PC-3 (cell line): ENCODE measurements at places on chromosomes 16 and 17. TPM values are rescaled to one million over a fixed set of nuclear protein-coding genes. Genes with fewer than 3 reads are reported as not detected.

GRCh38 chr16:48075398-48075797 is 80.4 kb downstream of the ABCC12 start:
- DNase-seq = peak; percentile 42

GRCh38 chr17:12709063-12709462 is 43.4 kb downstream of the MYOCD start:
- no peak for DNase-seq

GRCh38 chr17:42754782-42755181 is 6.2 kb upstream of the RAMP2 start:
- peak; percentile 70 for DNase-seq

GRCh38 chr16:17470182-17470907 is 415 bp downstream of the XYLT1 start:
- no peak for DNase-seq

DNA sequence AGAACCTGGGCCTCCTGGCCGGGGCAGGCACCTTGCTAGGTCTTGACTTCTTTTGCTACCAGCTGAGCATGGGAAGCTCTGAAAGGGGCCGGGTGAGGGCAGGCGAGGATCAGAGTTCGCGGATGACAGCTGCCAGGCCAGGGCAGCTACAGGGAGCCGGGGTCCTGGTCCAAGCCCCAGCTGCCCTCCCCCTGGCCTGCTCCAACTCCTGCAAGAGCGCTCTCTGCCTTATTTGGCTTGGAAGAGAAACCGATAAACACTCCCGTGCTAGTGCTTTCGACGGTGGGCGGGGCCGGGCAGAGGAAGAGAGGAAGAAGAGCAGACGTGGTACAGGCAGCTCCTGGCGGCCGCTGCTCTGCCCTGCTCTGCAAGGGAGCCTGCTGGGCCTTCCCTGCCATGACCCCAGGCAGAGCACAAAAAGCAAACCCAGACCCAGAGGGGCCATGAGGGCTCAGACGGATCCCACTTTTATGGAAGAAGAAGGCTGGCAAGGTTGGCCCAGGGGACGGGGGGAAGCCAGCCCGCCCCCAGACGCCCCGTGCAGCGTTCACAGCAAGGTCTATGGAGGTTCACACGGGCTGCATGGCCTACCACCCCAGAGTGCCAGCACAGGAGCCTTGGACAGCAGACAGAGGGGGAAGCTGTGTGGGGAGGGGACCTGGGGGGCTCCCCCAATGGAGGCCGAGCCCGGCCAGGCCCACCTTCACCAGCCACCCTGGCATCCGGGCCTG is 25.6 kb downstream of the PIEZO1 start:
- DNase-seq = no peak

GRCh38 chr17:72967277-72967970 is 125.1 kb downstream of the SLC39A11 start:
- no peak for DNase-seq

DNA sequence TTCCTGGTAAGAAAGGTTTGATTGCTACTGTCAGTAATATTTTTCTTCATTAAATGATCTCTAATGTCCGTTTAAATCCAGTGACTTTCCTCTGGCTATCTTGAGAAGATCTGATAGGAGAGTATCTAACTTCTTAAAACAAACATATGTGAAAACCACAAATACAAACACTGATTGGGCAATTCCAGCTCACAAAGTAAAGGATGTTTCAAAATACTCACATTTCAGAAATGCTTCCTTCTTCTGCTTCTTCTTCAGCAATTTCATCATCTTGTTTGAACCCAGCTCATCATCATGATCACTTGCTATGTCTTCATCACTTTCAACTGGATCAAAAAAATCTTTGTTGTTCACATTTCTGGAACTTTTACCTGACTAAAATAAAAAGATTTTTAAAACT is 64.3 kb upstream of the RBL2 start:
- peak; percentile 29 for DNase-seq

GRCh38 chr16:88131256-88131655 is 180.0 kb downstream of the BANP start:
- no peak for DNase-seq

- DNase-seq = peak; percentile 6
Observed at GRCh38 chr17:1561420-1562175, 994 bp downstream of the PITPNA start.

DNA sequence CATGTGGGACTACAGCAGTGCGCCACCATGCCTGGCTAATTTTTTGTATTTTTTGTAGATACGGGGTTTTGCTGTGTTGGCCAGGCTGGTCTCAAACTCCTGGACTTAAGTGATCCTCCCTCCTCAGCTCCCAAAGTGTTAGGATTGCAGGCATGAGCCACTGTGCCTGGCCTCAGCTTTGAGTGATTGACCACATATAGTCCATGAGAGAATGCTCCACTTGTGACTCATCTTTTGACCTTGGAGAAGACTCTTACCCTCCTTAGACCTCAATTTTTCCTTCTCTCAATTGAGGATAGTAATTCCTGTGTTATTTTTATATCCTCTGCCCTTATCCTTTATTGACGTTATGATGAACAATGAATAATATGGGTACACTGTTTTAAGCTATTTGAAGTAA is 30.9 kb upstream of the DUSP14 start:
- DNase-seq = peak; percentile 70

DNA sequence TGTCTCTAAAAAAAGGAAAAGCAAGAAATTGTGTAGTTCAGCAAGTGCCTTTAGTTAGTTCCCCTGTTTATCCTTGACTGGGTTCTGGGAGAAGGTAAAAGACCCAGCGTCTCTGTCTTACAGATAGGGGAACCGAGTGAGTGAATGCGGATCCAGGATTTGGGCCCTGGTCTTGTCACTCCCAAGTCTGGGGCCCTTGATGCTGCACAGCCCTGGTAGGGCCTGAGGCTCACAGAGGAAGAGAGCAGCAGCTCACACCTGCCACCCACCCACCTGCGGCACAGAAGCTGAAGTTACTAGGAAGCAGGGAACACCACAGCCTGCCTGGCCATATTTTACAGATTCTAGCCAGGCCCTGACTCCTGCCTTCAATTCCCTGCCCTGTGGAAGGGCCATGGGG is 22.2 kb downstream of the LASP1 start:
- no peak for DNase-seq

- DNase-seq = peak; percentile 30
Observed at GRCh38 chr17:17682293-17682736, 1.1 kb downstream of the RAI1 start.

GRCh38 chr16:18969050-18969854 is 14.5 kb upstream of the TMC7 start:
- peak; percentile 78 for DNase-seq

GRCh38 chr17:45372325-45372869 is 55.6 kb upstream of the MAP3K14 start:
- peak; percentile 43 for DNase-seq

DNA sequence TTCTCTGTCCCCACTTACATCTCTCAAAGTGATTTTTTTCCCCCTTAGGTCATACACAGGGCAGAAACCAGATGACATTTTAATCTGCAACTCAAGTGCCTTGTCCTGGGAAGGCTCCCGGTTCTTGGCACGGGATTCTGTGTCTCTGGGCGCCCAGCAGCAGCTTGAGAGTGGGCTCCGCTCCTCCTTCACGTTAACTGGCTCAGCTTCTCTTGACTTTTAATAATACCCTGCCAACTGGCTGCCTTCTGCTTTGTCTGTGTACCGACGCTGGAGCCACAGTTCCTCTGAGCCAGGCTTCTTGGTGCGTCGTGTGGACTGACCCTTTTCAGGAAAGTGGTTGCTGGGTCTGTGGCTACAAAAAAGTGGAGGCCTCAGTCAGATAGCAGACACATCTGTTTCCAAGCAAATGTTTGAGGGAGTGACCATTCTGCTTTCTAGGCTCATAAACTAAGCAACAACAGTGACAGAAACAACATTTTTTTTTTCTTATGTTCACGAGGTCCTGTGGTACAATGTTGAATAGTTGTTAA is 64.9 kb downstream of the IRF8 start:
- no peak for DNase-seq

- DNase-seq = no peak
Observed at GRCh38 chr17:29043539-29044145, 701 bp downstream of the PIPOX start.

DNA sequence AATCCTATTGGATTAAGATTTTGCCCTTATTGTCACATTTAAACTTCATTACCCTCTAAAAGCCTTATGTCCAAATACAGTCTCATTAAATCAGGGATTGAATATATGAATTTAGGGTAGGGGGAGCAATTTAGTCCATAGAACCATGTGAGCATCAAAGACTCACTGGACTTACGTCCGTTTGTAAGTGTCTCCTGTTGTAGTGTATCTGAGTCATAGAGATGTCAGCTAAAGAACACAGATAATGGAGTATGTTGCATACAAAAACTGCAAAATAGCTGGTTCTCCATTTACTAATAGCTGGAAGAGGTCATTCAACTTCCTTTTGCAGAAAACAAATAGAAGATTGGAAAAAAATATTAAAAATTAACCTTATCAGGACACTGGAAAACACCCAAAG is 599.1 kb upstream of the SOX9 start:
- no peak for DNase-seq

DNA sequence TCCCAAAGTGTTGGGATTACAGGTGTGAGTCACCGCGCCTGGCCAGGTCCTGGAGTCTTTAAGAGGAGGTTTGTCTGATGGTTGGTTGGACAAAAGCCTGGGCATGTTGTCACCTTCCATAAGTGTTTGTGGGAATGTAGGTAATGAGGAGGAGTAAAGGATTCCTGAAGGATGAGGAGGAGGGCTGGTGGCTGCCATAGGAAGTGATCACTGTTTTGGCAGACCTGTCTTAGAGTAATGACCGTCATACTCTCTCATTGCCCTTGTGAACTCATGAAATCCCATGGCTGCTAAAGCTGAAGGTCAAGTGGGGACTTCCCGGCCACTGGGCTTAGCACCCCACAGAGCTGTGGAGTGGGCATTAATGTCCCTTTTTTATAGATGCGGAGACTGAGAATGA is 40.5 kb downstream of the TENT4B start:
- DNase-seq = no peak

GRCh38 chr17:55567240-55568214 is 56.3 kb upstream of the SMIM36 start:
- DNase-seq = no peak

DNA sequence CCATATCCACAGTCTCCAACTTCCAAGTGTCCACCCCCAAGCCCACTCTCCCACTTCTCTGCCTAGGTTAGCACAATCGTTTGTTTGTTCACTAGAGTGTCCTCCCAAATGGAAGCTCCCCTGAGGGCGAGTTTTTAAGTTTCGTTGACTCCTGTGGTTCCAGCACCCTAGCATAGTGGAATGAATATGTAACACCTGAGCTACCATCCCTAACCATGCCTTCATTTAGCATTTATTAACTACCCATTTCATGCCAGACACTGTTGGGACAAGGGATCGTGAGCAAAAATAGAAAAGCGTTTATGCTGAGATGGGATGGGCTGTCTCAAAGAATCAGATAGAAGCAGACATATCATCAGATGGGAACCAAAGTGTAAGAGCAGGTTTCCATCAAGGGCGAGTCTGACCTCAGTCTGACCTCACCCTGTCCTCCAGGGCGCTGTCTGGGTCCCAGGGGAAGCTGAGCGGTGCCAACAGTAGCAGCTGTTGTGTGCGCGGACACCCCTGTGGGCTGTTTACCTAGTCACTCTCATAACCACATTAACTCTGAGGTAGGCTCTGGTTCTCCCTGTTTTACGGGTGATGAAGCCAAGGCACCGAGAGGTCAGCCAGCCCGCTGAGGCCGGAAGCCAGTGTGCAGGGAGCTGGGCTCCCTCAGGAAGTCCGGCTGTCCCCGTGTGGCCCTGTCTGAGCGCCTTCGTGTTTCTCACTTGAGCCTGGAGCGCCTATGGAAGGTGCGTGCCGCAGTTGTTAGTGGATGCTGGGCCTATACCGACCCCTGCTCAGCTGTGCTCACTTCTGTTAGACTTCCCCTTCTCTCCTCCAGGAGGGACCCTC is 6.2 kb downstream of the CNP start:
- peak; percentile 80 for DNase-seq

- no peak for DNase-seq
Observed at GRCh38 chr17:21212826-21213637, 929 bp downstream of the TMEM11 start.

DNA sequence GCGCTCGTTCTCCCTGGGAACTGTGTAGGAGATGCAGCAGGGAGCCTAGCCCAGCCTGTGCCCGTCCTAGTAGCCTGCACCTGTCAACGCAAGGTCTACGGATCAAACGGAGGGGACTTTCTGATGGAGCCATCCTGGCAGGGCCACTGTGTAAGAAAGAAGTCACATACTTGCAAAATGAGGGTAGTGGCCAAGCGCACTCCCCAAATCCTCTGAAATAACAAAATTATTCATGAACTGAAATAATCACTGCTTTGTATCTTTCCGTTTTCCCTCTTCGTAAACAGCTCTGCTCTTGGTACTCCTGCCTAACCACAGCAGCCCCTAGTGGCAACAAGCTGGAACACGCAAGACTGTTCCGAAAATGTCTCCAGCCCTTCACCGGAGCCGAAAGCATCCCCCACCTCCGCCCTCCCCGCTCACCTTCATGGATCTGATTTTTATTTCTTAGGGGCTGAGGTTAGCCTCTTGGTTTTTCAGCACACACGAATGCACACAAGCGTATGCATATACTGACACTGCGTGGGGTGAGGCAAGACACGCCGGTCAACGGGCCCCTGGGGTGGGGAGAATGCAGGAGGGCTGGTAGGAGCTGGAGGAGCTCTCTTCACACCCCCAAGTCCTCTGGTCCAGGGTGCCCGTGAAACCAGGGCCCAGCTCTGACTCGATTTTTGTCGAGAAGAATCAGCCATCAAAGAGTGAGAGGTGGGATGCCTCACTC is 100.8 kb downstream of the ABCC12 start:
- DNase-seq = peak; percentile 67

- DNase-seq = no peak
Observed at GRCh38 chr17:4472286-4472685, 26.4 kb upstream of the SPNS2 start.

GRCh38 chr16:89982318-89982717 is 33.8 kb downstream of the DEF8 start:
- no peak for DNase-seq

- DNase-seq = peak; percentile 61
Observed at GRCh38 chr17:56656701-56657327, 63.3 kb downstream of the NOG start.

DNA sequence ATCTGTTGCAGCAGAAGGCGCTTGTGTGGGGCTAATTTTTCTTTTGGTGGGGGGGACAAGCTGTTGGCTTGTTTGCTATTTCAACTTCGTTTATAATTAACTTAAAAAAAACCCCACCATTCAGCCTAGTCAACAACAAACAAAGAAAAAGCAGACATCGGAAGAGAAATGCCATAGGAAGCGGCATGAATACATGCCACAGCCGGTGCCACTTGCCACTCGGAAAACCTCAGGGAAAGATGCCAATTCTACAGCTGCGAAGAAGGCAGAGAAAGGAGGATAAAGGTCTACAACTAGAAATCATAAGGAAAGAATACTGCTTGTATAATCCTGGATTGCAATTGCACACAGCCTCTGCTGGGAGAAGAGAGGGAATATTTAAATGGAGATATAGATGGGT is 254.4 kb upstream of the PMFBP1 start:
- no peak for DNase-seq

RIPOR1 gene
- 14.8 and 30.8 TPM in 2 replicates for total RNA-seq

ALOXE3 gene
- 1.4 and 3.6 TPM in 2 replicates for total RNA-seq

KRTAP2-2 gene
- not detected in 2 replicates for total RNA-seq

CCL17 gene
- total RNA-seq = not detected in 2 replicates

ADAM11 gene
- 2.7 and 2.9 TPM in 2 replicates for total RNA-seq

STAT5A gene
- not detected in 2 replicates for total RNA-seq

RPH3AL gene
- total RNA-seq = 24.9 and 30.8 TPM in 2 replicates

TLCD3A gene
- 10.0 and 13.9 TPM in 2 replicates for total RNA-seq

CD300E gene
- not detected in 2 replicates for total RNA-seq

SLFN12L gene
- total RNA-seq = not detected in 2 replicates

C16orf74 gene
- total RNA-seq = 64.6 and 71.0 TPM in 2 replicates

WFIKKN1 gene
- 0.11 and 0.40 TPM in 2 replicates for total RNA-seq

CD19 gene
- not detected in 2 replicates for total RNA-seq

SDR42E2 gene
- not detected in 2 replicates for total RNA-seq

TERB1 gene
- 0.23 TPM in 1 of 2 replicates, not detected in the other for total RNA-seq
